ENCODE measurements at places on chromosomes 3 and 15. TPM values are rescaled to one million over a fixed set of nuclear protein-coding genes. Genes with fewer than 3 reads are reported as not detected.

DNA sequence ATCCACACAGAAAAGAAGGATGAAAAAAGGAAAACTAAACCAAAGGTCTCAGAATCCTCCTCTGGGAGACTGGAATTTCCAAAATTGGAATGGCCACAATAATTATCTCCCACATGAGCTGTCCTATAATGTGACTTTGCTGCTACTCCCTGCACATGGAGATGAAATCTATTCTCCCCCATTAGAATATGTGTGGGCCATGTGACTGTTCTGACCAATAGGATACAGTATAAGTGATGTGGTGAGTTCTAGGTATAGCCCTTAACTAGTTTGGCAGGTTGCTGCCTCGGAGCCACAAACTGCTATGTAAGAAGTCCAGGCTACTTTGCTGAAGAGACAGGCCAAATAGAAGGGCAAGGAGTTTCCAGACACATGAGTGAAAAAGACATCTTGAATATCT lies 5.2 kb downstream of the TRIM59 start:
- no peak for DNase-seq
- H3K36me3 ChIP-seq, result peaks cover 63% of the 10 kb centered on the region
- H3K27me3 ChIP-seq, result no peaks in the 10 kb centered on the region
- H3K4me1 ChIP-seq, result peaks cover 43% of the 10 kb centered on the region

GRCh38 chr3:151592287-151592686 lies 131.4 kb upstream of the IGSF10 start:
- peak overlapping the region; percentile 65 for H3K27ac ChIP-seq
- H3K4me1 ChIP-seq, result peaks cover 30% of the 10 kb centered on the region
- no peak for DNase-seq
- H3K27me3 ChIP-seq, result no peaks in the 10 kb centered on the region
- peaks cover 9% of the 10 kb centered on the region for H3K36me3 ChIP-seq
- no peak overlapping the region for H3K4me3 ChIP-seq

NME9 gene
- total RNA-seq, result not detected

- peaks cover 12% of the 10 kb centered on the region for H3K27me3 ChIP-seq
- DNase-seq, result no peak
- no peak overlapping the region for H3K27ac ChIP-seq
- no peak overlapping the region for H3K4me3 ChIP-seq
Measured at GRCh38 chr3:149701977-149702350, 44.1 kb upstream of the WWTR1 start.

DNA sequence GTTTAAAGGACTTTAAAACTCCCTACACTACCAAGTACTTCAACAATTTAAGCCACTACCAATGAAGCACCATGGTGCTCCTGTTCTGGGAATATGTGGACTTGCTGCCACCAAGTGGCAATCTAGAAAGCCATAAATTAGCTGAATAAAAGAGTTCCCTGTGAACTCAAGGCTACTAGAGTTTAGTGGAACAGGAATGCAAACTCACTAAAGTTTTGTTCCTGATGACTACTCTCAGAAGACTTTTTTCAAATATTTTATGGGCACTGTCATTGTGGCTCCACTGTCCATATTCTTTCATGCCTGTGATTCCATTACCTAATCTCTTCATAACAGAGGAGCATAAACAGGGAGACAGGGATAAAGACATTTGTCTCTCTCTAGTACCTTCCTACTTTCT lies 63.9 kb downstream of the TMCC1 start:
- peaks cover 11% of the 10 kb centered on the region for H3K4me1 ChIP-seq
- peak; percentile 23 for DNase-seq
- H3K27me3 ChIP-seq, result no peaks in the 10 kb centered on the region
- H3K36me3 ChIP-seq, result no peaks in the 10 kb centered on the region
- H3K4me3 ChIP-seq, result no peak overlapping the region

KNG1 gene
- total RNA-seq, result 0.34 TPM

TAGLN3 gene
- 2.8 TPM for total RNA-seq

DNA sequence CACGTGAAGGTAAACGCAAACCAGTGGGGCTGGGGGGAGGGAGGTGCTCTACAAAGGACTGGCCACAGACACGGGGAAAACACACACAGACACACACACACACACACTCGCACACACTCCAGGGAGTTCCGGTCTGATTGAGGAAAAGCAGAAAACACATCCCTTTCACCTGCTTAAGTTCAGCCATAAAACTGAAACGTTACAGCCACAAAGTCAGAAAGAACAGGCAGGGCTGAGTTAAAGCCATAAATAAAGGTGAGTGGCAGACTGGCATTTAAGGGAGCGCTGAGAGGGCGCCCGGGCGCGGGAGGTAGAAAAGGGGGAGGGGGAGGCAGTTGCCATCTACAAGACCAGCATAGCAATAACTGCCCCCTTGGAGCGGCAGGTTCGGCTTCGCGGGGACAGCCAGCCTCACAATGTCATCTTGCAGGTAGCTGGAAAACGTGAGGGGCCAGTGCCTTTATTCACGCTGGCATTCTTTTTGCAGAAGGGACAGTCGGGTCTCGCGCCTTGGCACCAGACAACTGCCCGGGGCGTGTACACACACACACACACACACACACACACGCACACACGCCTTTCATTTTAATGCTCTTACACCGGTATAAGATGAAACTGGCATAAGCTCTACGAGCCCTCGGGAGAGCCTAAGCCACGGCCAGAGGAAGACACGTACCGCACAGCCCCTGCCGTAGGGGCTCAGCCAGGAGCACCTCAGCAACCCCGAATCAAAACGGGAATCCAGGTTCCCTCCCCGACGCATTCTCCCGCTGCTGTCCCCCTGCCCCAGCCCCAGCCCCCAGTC lies 866 bp downstream of the TNIK start:
- peak; percentile 45 for DNase-seq
- H3K27ac ChIP-seq, result peak overlapping the region; percentile 55
- H3K27me3 ChIP-seq, result no peaks in the 10 kb centered on the region
- peaks cover 28% of the 10 kb centered on the region for H3K4me1 ChIP-seq
- 0 out of 2 replicates have a peak, but pooled peaks cover 2% of the 10 kb centered on the region for H3K36me3 ChIP-seq
- peak overlapping the region; percentile 95 for H3K4me3 ChIP-seq

SGO1 gene
- total RNA-seq, result 31.5 TPM

Measured in WTC11 (cell line).